ENCODE measurements at places on chromosomes 2 and 18.

GRCh38 chr18:12645751-12646203, 12.1 kb downstream of the SPIRE1 start:
- DNase-seq: no peak

GRCh38 chr2:127615511-127616166, 30.3 kb upstream of the GPR17 start:
- DNase-seq: no peak

GRCh38 chr18:5397102-5397501, 101.6 kb upstream of the ZBTB14 start:
- DNase-seq: no peak

DNA sequence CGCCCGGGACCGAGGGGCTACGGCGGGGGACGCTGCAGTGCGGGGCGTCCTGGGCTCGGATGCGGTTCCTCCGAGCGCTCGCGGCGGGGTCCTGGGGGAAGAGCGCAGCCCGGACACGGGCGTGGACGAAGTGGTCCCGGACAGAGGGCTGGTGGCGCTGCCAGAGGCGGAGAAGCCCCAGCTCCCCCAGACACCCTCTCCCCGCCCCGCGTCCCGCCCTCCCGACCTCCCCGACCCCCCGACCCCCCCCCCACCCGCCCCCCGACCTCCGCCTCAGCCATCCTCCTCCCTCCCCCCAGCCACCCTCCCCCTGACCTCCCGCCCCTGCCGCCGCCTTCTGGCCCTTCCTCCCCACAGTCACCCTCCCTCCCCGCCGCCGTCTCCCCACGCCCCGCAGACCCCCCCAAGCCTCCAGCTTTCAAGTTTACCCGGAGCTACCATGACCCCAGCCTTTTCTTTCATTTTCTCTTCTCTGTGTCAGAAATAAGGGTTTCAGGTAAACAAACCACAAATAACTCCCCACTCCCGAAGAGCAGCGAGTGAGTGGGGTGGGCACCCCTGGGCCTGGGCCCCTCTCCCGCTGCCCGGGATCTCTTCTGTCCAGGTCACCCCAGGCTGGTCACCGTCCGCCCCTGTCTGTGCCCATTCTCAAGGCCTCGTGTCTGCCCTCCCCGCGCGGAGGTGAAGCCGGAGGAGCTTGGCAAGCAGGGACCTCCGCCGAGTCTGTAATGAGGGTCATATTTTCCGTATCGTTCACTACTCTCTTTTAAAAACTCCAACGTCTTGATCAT, 5.1 kb downstream of the NFATC1 start:
- no peak for DNase-seq

DNA sequence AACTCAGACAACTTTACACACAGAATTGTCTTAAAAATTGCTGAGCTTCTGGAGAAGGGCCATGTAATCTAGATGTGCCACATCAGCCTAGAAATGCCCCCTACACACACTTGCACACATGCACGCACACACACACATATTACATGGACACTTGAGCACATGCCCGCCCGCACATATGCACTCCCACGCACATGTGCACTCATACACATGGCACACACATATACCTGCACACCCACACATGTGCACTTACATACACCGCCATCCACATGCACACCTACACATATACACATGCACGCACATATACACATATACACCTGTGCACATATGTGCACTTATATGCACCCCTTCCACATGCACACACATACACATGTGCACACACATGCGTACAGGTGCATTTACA, 213.7 kb downstream of the SEPTIN10 start:
- no peak for DNase-seq

GRCh38 chr2:28587526-28588291, 91.8 kb downstream of the PLB1 start:
- no peak for DNase-seq

- no peak for DNase-seq
Observed at GRCh38 chr2:4139731-4140130, 436.4 kb downstream of the DCDC2C start.

DNA sequence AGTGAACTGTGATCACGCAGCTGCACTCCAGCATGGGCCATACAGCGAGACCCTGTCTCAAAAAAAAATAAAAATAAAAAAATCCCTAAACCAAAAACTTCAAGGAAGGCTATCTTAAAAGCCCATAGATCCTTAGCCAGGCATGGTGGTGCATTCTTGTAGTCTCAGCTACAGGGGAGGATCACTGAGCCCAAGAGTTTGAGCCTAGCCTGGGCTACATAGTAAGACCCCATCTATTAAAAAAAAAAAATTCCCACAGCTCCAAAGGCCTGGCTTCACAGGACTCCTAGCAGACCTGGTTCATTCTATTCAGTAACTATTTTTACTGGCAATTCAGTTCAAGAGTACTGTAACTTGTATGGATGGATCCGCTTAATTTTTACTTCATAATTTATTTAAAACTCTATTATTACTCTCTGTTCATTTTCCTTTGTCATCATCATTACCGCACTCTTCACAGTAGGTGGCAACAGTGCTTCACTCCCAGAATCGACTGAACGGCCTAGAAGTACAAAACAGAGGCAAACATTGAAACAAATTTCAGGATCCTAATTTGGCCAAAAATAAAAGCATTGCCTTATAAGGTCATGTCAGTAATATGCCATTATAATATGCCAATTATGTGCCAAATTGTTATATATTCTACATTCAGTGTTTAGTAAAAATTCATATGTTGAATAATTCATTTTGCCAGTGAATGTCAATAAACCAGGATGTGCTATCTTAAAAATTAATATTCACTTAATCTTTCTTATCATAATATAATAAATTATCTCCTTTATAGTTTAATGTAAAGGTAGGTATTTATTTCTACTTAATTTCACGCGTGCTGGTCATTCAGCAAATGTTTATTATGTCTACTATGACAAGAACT, 14.3 kb upstream of the STAM2 start:
- DNase-seq: peak; percentile 53

GRCh38 chr18:77131652-77132368, 773 bp downstream of the MBP start:
- DNase-seq: peak; percentile 55

GRCh38 chr2:20551260-20551944, 99.5 kb downstream of the HS1BP3 start:
- no peak for DNase-seq

- DNase-seq: no peak
Observed at GRCh38 chr2:74291218-74291544, 52.0 kb downstream of the SLC4A5 start.

DNA sequence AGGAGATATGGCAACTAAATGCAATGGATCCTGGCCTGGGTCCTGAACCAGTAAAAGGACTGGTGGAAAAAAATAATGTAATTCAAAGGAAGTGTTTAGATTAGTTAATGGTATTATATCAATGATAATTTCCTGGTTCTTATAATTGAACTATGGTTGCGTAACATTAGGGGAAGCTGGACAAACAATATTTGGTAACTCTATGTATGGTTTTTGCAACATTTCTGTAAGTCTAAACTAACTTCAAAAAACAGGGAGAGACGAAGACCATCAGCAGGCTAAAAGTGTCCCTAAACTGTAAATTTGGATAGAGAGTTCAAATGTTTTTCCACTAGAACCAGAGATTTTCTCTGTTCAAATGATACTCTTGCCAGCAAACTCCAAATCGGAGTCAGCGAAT, 36.9 kb downstream of the KLF7 start:
- no peak for DNase-seq

DNA sequence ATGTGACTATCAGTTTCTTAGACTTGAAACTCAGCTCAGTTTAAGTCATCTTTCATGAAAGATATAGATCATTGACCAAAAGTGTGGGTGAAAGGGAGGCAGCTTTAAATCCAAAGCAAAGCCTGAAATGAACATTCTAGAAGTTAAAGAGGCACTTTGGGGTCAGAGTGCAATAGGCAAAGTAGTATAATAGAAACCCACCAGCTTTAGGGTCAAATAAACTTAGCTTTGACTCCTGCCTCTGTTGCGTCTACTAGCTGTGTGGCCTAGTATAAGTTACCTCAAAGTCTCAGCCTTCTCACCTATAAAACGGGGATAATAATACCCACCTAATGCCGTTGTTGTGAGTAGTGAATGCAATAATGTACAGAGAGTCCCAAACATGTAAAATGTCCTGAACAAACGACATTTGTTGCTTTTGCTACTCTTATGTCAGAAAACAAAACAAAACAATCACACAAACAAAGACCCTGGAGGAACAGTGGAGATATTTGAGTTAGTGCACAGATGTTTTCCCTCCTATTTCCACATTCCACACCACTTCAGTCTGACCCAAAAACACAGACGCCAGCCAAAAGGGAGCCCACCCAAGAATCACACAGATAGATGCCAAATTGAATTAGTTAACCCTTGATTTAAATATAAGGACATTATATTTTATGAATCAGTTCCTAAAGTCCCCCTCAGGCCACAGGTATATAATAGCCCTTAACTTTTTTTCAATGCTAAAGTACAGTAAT, 657.0 kb downstream of the ARHGAP15 start:
- DNase-seq: no peak

GRCh38 chr2:137155356-137156104, 390.2 kb downstream of the THSD7B start:
- no peak for DNase-seq

- DNase-seq: no peak
Observed at GRCh38 chr18:12377556-12378197, 650 bp upstream of the AFG3L2 start.

GRCh38 chr2:164657129-164657528, 35.8 kb upstream of the GRB14 start:
- DNase-seq: no peak

Measured in activated CD4-positive, alpha-beta T cell treated with anti-CD3 and anti-CD28 coated beads, Interleukin-2, Interleukin-6, amounts not matched to agents 100 ng/mL and 50 ng/mL, durations not matched to agents 16 hours and 8 hours (primary cell).